ENCODE measurements at places on chromosomes 12 and 14. TPM values are rescaled to one million over a fixed set of nuclear protein-coding genes. Genes with fewer than 3 reads are reported as not detected.

ANO4 gene
- 4.5 TPM for total RNA-seq

- peaks cover 26% of the 10 kb centered on the region for H3K4me1 ChIP-seq
- H3K36me3 ChIP-seq, result peaks cover 23% of the 10 kb centered on the region
- DNase-seq, result no peak
- H3K27me3 ChIP-seq, result no peaks in the 10 kb centered on the region
Observed at GRCh38 chr14:68535404-68536017, 257.4 kb downstream of the ZFP36L1 start.

DNA sequence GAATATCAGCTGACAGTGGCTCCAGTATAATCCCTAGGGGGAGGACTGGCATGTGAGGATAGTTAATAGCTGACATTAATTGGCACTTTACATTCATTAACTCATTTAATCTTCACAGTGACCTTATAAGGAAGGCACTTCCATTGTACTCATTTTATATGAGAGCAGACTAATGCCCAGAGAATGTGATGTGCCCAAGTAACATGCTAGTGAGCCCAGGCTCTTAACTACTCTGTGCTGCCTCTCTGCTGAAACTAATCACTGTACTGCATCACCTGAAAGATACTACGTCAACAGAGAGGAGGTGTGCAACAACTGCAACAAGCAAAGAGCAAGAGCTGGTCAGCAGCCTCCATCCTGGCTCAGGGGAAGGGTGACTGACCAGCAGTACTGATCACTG lies 40.1 kb downstream of the GALNT4 start:
- DNase-seq, result no peak
- no peaks in the 10 kb centered on the region for H3K4me1 ChIP-seq
- no peaks in the 10 kb centered on the region for H3K27me3 ChIP-seq
- peaks cover 6% of the 10 kb centered on the region for H3K36me3 ChIP-seq

- peaks cover 14% of the 10 kb centered on the region for H3K36me3 ChIP-seq
- DNase-seq, result no peak
- no peak overlapping the region for H3K4me3 ChIP-seq
- H3K27me3 ChIP-seq, result no peaks in the 10 kb centered on the region
Observed at GRCh38 chr14:59474172-59474571, 9.0 kb upstream of the GPR135 start.

DNA sequence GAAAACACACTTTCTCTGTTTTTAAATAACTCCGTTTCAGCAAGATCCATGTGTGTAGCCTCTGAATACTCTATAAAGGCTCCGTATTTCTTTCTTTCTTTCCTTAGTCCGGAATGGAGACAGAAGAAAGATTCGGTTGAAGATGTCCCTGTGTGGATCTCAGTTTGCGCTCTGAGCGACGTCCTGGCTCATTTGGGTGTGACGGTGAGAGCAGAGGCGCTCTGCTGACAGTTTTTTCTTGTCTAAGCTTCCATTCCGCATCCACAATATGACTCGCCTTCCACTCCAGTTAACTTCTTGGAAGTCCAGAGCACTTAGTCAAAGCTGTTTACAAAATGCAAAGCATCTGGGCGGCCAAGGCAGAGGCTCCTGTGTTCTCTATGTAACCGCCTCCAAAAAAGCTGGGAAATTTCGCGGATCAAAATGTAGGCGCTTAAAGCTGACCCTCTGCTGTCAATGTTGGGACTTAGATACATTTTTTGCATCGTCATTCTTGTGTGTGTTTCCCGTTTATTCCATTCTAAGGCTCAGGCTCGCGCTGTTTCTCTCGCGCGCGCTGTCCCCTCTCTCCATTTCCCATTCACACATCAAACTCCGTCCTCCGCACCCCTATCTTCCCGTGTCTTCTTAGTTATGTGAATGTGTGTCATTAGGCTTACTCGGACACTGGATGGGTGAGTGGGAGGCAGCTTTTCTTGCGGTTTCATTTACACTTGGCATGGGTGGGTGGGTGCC lies 880 bp upstream of the FLRT2 start:
- H3K4me1 ChIP-seq, result peaks cover 39% of the 10 kb centered on the region
- H3K36me3 ChIP-seq, result no peaks in the 10 kb centered on the region
- peak overlapping the region; percentile 93 for H3K4me3 ChIP-seq
- no peaks in the 10 kb centered on the region for H3K27me3 ChIP-seq

DNA sequence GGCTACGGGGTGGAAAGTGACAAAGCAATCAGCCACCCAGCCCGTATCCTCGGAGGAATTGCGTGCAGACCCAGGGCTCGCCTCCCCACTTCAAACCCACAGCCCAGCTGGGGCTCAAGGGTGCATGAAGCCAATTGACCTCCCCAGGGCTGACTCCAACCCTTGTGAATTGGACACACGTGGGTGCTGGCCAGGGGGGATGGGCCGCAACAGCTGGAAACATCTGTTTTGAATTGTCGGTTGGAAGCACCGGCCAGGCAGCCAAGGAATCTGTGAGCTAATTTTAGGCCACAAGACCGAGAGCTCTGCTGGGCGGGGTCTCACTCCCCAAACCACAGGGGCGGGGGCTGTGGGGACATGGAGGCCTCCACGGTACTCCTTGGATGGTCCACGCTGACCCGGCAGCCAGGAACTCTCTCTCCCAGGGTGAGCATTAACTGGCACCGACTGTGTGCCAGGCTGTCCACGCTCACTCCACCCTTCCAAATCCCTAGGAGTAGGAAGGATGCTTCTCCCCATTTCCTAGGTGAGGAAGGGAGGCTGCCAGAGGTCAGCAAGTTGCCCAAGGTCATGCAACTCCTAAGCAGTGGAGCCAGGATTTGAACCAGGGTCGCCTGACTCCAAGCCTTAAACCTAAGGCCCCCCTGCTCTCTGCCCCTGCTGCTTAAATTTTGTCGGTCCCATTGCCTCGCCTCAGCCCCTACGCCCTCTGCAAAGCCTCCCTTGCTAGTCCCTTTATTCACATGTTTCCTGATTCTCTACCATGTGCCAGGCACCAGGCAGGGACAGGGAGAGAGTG lies 11.9 kb upstream of the TMEM119 start:
- peaks cover 3% of the 10 kb centered on the region for H3K4me1 ChIP-seq
- no peak overlapping the region for H3K4me3 ChIP-seq
- H3K27ac ChIP-seq, result no peak overlapping the region
- DNase-seq, result no peak
- H3K36me3 ChIP-seq, result no peaks in the 10 kb centered on the region

GRCh38 chr12:53849113-53849512 lies 89.5 kb upstream of the HOXC13 start:
- DNase-seq, result no peak
- peaks cover 65% of the 10 kb centered on the region for H3K27me3 ChIP-seq
- H3K4me3 ChIP-seq, result no peak overlapping the region

DNA sequence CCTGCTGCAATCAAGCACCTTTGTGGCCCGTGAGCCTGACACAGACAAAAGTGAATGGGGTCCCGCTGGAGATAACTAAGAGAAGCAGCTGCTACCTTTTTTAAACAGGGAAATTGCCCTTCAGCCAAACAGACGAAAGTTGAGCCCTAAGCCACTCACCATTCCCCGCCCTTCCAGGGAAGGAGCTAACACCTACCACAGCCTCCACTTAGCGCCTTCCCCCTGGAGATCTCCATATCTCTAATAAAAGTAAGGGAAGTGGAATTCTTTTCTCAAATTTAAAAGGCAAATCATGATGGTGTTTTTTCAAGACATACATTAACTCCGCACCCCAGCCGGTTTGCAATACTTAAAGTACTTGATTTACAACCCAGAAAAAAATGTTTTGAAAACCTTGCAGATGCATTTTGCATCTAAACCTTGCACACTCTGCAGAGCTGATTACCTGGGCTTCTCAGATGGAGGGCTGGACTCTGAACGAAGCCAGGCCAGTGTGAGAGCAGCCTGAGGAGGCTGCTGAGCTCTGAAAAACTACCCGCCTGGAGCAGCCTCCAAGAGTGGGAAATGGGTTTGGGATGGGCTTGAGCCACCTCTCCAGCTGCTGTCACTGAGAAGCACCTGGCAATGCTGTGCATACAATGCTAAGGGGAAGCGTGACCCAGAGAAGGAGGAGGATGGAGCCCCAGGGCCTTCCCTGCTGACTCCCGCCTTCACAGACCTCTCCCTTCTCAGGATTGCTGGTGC lies 10.0 kb downstream of the NUAK1 start:
- no peaks in the 10 kb centered on the region for H3K36me3 ChIP-seq
- no peak for DNase-seq
- peak overlapping the region; percentile 79 for H3K27ac ChIP-seq
- H3K27me3 ChIP-seq, result no peaks in the 10 kb centered on the region

GRCh38 chr14:63478010-63478409 lies 65.2 kb downstream of the PPP2R5E start:
- DNase-seq, result no peak
- H3K27ac ChIP-seq, result no peak overlapping the region
- H3K4me1 ChIP-seq, result peaks cover 23% of the 10 kb centered on the region
- no peak overlapping the region for H3K4me3 ChIP-seq

- no peaks in the 10 kb centered on the region for H3K4me1 ChIP-seq
- DNase-seq, result no peak
- H3K4me3 ChIP-seq, result no peak overlapping the region
- peak overlapping the region; percentile 2 for H3K27ac ChIP-seq
- H3K36me3 ChIP-seq, result peaks cover 7% of the 10 kb centered on the region
Observed at GRCh38 chr12:48946943-48947342, 10.3 kb downstream of the ARF3 start.
